ENCODE measurements at places on chromosomes 4 and X.

- no peak for DNase-seq
These were observed 81.7 kb downstream of the RTL5 start for GRCh38 chrX:72050011-72050410.

GRCh38 chr4:59936566-59936965 is 1263.6 kb upstream of the ADGRL3 start:
- no peak for DNase-seq

GRCh38 chrX:154791939-154792338 is 13.3 kb downstream of the MPP1 start:
- DNase-seq = no peak

DNA sequence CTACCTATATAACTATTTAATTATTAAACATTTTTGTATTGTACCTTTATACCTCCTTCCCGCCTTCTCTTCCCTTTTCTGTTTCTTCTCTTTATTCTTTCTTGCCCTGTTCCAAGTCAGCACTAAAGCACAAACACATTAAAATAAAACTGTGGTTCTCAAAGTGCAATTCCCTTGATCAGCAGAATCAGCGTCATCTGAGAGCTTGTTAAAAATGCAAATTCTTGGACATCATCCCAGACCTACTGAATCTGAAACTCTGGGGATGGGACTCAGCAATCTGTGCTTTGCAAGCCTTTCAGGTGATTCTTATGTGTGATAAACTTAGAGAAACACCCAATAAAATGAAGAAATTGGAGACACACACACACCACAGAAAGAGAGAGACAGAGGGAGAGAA is 178.4 kb upstream of the BMP3 start:
- no peak for DNase-seq
